Hematopoietic multipotent progenitor cell treated with erythropoietin and hydrocortisone succinate and interleukin-3 and kit ligand, for 6 days (in vitro differentiated cells): ENCODE measurements at places on chromosomes 11 and 22.

DNA sequence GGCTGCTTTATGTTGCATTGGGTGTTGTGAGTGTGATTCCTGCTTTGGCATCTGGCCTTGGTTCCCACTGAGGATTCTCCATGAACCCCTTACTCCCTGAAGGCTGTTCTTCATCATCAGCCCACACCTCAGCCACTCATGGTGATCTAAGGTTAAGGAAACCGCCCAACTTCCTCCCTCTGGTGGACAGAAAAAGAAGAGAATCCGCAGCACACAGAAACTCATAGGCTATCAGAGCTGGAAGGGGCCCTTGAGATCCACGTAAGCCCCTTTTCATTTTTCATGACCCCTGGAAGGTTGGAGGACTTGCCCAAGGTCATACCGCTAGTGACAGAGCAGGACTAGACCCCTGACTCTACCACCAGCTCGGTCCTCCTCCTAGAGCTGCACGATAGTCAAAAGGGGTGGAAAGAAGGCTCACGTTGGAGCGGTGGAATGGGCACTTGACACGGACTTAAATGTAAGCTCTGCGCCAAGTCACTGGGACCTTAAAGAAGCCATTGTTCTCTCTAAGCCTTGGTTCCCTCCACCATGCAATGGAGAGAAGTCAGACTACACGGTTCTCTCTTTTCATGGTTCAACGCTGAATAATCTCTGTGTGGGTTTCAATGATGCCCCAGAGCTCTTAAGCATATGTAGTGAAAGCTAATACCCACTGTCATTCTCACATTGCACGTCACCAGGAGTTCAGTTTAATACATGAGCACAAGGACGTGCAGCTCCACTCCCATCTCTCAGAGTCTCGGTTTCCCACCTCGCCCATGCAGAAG lies 83.6 kb upstream of the CRTAM start:
- peak; percentile 78 for DNase-seq

- no peak for DNase-seq
These were observed 46.1 kb upstream of the RASSF10 start for GRCh38 chr11:12963051-12963450.

GRCh38 chr11:8937159-8937558 lies 4.4 kb upstream of the C11orf16 start:
- no peak for DNase-seq

GRCh38 chr11:64900263-64900678 lies 16.7 kb downstream of the ATG2A start:
- DNase-seq, result no peak

GRCh38 chr11:39249566-39250365 lies 2209.7 kb downstream of the LRRC4C start:
- no peak for DNase-seq

DNA sequence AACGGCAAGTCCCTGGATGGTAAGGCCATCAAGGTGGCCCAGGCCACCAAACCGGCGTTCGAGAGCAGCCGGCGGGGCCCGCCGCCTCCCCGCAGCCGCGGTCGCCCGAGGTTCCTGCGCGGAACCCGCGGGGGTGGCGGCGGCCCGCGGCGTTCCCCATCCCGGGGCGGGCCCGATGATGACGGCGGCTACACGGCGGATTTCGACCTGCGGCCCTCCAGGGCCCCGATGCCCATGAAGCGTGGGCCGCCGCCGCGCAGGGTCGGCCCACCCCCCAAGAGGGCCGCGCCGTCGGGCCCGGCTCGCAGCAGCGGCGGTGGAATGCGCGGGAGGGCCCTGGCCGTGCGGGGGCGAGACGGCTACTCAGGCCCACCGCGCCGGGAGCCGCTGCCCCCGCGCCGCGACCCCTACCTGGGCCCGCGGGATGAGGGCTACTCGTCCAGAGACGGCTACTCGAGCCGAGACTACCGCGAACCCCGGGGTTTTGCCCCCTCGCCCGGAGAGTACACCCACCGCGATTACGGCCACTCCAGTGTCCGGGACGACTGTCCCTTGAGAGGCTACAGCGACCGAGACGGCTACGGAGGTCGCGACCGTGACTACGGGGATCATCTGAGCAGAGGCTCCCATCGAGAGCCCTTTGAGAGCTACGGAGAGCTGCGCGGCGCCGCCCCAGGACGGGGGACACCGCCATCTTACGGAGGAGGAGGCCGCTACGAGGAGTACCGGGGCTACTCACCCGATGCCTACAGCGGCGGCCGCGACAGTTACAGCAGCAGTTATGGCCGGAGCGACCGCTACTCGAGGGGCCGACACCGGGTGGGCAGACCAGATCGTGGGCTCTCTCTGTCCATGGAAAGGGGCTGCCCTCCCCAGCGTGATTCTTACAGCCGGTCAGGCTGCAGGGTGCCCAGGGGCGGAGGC lies 792 bp downstream of the RBMXL2 start:
- DNase-seq, result no peak

DNA sequence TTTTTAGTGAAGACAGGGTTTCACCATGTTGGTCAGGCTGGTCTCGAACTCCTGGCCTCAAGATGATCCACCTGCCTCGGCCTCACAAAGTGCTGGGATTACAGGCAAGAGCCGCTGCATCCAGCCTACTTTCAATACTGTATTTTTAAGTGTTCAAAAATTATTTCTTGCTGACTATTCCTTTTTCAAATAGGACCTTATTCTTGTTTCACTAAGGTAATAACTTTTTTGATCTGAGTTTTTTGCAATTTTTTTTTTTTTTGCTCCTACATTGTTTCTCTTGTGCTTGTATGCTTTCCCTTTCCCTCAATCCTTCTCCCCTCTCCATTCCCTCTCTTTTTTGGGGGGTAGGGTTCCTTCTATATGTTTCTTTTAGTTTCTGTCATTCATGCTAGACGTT lies 73.1 kb downstream of the FAM168A start:
- no peak for DNase-seq

DNA sequence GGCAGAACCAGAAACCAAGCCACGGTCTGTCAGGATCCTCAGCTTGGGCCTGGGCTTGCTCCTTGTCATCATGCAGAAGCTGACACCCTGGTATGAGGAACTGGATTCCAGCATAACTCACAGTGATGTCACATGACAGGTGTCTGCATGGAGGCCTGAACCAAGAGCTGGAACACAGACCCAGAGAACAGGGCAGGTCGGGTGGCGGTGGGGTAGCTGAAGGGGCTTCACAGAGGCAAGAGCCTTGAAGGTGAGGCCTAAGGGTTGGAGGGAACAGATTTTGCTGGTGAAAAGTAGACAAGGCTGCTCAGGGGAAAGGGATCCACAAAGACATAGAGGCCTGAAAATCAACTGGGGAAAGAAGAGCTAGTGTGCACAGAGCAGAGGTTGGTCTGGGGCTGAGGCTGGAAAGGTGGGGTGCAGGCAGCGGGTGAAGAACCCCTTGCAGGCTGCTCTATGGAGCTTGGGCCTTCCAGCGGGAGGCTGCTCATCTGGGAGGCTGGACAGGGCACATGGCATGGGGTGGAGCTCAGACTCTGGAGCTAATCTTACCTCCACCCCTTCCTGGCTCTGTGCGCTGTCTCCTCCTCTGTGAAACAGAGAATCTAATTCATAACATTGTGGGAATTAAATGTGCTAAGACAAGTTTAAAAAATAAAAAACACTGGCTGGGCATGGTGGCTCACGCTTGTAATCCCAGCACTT lies 18.4 kb upstream of the RPS3 start:
- DNase-seq, result peak; percentile 72

- DNase-seq, result no peak
These were observed 73.2 kb upstream of the ARHGAP20 start for GRCh38 chr11:110785398-110785797.

GRCh38 chr11:114233755-114234154 lies 62.4 kb upstream of the NNMT start:
- no peak for DNase-seq

DNA sequence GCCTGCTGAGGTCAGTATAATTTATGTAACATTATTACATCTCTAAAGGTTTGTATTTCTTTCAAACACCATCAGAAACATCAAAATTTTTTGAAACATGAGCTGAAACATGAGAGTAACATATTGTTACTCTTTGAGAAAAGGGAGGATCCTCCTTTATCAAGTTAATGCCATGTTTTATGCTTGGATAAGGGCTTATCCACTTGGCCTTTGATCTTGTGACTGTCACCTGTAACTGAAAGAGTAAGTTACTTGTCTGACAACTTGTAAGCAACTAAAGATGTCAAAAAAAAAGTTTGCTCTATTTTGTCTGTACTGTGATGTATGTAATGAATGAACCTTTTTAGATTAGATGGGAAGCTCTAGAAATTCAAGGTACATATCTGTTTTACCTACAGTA lies 59.6 kb downstream of the FAR1 start:
- peak; percentile 72 for DNase-seq

DNA sequence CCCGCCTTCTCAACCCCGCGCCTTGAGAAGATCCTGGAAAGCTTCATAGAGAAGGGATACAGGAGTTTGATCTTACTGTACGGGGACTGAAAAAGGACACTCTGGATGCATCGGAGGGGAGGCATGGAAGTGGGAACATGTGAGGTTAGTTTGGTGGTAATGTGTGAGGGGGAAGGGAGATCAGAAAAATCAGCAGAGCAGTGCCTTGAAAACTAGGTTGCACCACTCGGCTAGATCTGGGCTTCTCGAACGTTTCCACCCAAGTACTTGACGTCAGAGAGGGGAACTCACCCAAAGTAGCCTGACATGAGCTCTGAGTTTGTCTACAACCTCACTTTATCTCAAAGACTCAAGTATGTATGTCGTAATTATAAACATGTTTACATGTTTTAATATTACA lies 14.5 kb downstream of the USP35 start:
- DNase-seq, result peak; percentile 17

DNA sequence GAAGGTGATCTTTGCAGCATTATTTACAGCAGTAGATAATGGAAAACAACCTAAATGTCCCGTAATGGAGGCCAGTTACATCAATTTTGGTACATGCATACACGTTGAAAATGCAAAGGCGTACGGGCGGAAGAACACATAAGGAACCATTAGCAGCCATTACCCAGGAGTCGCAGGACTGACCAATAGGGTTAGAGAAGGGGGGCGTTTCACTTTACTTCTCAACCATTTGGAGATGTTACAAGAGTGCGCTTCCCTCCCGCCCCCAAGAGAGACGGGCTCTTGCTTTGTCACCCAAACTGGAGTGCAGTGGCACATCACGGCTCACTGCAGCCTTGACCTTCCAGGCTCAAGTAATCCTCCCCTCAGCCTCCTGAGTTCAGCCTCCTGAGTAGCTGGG lies 52.8 kb upstream of the SLC35C1 start:
- no peak for DNase-seq

- DNase-seq, result no peak
These were observed 404.5 kb upstream of the LARGE1 start for GRCh38 chr22:34324763-34325162.

DNA sequence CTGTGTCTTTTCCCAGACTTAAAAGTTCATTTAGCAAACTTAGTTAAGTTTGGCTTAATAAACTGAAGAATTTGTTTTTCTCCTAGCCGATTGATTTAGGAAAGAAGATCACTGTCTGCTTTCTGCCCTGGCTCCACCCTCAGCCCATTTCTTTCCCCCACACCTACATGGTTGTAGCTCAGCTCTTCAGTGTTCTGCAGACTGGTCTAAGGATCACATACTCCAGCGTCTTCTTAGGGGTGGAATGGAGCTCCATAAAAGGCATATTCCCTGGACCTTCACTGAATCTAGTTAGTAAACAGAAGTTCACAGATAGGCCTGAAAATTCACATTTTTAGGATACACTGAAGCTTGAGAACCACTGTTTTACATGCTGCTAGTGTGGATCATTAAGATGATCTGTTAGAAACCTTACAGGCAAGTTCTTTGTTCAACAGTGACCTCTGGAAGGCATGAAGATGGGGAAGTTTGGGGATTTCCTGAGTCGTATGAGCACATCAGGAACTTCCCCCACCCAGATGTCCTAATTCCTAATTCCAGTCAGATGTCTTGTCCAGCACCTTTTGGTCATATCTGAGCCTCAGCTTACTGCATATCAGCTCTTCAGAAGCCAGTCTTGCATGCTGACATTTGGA lies 16.8 kb downstream of the PIWIL4 start:
- DNase-seq, result no peak

DNA sequence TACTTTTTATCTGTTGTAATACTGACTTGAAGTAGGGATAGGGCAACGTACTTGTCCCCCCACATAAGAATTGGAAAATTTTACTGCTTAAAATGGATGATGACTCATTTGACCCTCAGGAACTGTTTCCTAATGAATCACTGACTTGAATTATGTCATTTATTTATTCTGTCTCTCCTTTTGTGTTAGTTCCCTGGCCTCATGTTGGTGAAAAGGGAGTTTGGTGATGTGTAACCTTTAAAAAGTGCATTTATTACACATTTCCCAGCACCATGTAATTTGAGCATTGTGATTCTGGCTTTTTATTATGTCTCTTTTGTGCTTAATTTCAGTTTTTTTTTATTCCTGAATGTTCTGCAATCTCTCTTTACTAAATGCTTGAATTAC lies 20.3 kb upstream of the PGM2L1 start:
- no peak for DNase-seq

DNA sequence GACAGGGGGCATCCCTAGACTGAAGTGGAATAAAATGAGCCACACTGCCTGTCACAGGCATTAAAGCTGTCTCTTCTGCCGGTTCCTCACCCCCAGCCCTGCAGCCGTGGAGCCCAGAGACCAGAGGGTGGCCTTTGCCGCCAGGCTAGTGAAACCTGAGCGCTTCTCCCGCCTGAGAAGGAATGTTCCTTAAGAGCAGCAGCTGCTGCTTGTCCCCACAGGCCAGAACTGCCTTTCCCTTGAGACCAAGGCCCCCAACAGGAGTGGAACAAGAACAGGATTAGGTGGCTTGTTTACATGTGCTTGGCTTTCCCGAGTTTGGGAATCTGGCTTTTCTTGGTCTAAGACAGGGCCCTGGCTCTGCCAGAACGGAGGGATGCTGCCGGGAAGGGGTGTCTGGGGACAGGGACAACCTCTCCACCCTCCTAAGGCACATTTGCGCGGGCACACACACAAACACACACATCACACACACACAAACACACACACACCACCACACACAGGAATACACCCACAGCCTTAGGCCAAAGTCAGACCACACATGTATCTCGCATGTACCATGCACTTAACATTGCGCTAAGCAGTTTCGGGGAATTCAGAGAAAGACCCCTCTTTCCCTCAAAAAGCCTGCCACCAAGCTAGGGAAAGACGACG lies 91.8 kb downstream of the FEZ1 start:
- DNase-seq, result no peak
